Fibroblast of the conjunctiva (primary cell): ENCODE measurements at places on chromosomes 12 and 14.
A peak's percentile ranks its signal among the peaks of the same experiment; 100 is the strongest.

- DNase-seq: peak; percentile 81
These were observed 170.1 kb upstream of the PWP1 start for GRCh38 chr12:107515446-107515958.

DNA sequence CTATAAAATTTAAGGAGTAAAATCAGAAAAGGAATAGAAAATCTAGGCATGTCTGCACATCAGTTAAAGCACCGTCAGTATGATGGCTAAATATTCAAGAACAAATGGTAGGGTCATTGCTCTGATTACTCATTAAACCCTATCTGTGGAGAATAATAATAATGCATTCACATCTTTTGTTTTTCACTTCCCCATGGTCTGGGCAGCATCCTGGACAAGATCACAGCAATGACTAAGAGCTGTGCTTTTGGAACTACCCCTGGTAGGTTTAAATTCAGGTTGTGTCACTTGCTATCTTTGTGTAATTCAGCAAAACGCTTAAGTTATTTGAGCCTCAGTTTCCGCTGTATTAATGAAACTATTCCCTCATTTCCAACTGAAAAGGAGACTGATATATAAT lies 33.1 kb downstream of the C12orf42 start:
- no peak for DNase-seq

DNA sequence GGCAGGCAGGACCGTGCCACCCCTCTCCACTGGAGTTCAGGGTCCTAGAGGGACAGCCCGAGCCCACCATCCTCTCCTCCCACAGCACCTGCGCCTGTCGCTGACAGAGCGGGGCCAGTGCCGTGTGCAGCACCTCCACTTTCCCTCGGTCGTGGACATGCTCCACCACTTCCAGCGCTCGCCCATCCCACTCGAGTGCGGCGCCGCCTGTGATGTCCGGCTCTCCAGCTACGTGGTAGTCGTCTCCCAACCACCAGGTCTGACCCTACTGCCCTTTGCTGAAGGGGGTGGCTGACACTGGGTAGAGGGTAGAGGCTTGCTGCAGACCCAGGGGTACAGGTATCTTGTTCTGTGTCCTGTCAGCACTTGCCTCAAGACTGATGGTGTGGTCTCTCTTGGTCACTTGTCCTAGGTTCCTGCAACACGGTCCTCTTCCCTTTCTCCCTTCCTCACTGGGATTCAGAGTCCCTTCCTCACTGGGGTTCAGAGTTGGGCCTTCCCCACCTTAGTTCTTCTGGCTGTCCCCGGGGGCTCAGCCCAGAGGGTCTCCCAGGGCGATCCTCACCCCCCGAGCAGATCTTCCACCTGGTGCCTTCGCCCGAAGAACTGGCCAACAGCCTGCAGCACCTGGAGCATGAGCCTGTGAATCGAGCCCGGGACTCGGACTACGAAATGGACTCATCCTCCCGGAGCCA lies 42.0 kb downstream of the SH2B3 start:
- no peak for DNase-seq

- DNase-seq: no peak
These were observed 164.8 kb upstream of the NRXN3 start for GRCh38 chr14:78005325-78005724.

- peak; percentile 97 for DNase-seq
These were observed 49.6 kb upstream of the RASSF3 start for GRCh38 chr12:64560396-64561301.

GRCh38 chr14:66496188-66496807 lies 10.1 kb downstream of the CCDC196 start:
- no peak for DNase-seq

GRCh38 chr12:128767518-128767917 lies 56.2 kb downstream of the SLC15A4 start:
- no peak for DNase-seq
